ENCODE measurements at places on chromosomes 11 and 22.
A peak's percentile ranks its signal among the peaks of the same experiment; 100 is the strongest.

- DNase-seq, result peak; percentile 9
Observed at GRCh38 chr22:35023692-35024363, 42.1 kb upstream of the ISX start.

DNA sequence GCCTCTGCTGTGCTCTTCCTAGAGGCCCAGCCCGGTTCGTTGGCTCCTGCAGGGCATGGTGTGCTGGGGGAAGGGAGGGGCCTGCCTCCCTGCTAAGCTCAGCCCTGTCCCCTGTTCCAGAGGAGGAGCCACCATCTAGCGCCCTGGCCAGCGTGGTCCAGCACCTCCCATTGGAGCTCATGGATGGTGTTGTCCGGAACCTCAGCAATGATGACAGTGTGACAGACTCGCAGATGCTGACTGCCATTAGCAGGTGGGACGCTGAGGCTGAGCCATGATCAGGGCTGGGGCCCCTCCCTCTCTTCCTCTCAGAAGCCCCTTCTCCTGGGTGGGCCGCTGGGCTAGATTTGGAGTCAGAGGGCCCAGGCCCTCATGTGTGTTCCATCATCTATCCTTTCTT, 9.1 kb downstream of the USP35 start:
- no peak for DNase-seq

DNA sequence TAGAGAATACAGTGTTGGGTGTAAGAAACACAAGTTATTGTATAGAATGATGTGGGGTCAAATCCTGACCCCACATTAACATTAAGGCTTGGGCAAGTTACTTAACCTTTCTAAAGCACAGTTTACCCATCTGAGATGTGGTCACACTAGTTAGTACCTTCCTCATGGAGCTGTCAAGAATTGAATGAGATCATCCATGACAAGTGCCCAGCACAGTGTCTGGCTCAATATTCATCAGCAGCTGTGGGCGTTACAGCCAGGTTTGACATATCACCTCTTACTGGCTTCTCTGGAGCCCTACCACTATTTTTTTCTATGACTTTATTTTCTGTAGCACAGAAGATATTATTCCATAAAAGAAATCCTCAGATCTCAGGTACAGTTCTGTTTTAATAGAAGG, 57.2 kb downstream of the SC5D start:
- DNase-seq, result no peak

DNA sequence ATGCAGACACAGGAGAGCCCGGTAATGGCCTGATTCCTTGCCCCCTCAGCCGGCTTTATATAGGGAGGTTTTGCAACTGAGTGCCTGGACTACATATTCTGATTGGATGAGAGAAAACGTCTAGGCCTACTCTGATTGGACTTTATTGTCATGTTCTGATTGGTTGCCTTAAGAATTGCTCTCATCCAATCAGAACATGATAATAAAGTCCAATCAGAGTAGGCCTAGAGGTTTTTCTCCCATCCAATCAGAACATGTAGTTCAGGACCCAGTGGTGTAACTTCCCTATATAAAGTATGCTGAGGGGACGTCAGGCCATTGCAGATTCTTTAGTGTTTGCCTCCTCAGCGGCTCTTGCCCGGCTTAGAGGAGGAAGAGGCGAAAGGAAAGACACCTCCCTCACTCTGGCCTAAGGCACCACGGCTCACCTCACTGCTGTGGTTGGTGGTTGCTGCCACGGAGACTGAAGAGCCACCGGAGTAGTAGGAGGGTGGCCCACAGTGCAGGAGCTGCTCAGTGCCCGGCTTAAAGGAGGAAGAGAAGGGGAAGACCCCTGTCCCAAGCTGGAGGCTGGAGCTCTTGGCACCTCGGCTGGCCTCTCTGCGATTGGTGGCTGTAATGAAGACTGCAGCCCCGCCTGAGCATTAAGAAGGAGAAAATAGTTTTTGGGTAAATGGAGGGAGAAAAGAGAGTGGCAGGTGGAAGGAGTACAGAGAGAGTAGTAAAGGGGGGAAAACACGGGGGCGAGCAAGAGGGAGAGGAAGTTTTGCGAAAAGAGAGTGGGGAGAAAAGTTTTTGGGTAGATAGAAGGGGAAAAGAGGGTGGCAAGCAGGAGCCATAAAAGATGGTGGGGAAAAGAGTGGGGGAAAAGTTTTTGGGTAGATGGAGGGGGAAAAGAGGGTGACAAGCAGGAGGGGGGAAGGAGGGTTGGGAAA, 116.7 kb upstream of the SERPIND1 start:
- DNase-seq, result no peak

- DNase-seq, result no peak
Observed at GRCh38 chr11:122714004-122714403, 58.5 kb downstream of the UBASH3B start.

DNA sequence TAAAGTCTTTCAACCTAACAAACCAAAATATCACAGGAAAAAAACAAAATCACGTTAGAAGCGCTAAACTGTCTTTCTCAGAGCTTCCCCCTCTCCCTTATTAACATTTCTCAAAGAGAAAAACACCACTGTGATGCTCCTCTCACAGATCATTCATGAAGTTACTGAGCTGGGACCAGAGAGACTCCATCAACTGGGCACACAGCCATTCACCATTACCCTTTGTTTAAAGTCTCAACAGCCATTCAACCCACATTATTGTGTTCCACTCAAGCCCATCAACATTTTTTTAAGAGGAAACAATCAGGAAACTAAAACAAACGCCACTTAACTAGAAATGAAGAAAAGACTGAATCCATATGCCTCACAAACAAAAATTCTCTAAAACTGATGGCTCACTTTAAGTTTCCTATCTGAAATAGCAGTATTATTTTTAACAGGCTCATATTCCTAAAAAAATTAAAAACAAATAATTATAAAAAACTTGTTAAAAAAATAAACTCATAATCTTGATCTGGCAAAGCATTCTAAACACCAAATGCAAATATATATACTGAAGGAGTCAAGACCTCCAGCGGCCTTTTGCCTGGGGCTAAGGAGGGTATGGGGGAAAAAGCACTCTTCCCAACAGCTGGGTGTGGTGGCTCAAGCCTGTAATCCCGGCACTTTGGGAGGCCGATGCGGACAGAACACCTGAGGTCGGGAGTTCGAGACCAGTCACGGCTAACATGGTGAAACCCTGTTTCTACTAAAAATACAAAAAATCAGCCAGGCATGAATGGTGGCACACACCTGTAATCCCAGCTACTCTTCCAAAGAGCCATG, 14.0 kb downstream of the CELF1 start:
- DNase-seq, result no peak

- no peak for DNase-seq
Observed at GRCh38 chr22:47169801-47170140, 407.3 kb downstream of the TBC1D22A start.

DNA sequence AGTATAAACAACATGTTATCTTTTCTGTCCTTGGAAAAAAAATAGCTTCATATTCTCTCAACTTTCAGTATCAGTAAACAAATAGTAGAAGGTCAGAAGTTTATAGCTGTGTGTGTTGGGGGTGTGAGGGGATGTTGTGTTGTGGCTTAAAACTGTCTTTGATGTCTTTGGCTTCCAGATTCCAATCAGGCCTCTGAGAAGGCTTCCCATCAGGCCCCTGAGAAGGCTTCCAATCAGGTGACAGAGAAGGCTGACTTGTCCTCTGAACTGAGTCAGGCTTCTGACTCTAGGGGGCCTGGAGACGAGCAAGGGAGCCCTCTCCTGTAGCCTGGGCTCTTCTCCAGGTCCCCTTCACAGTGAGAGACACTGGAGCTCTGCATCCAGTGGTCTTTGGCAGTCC, 9.3 kb downstream of the MTFP1 start:
- DNase-seq, result no peak

- DNase-seq, result no peak
Observed at GRCh38 chr11:68388595-68389198, 71.9 kb upstream of the PPP6R3 start.

DNA sequence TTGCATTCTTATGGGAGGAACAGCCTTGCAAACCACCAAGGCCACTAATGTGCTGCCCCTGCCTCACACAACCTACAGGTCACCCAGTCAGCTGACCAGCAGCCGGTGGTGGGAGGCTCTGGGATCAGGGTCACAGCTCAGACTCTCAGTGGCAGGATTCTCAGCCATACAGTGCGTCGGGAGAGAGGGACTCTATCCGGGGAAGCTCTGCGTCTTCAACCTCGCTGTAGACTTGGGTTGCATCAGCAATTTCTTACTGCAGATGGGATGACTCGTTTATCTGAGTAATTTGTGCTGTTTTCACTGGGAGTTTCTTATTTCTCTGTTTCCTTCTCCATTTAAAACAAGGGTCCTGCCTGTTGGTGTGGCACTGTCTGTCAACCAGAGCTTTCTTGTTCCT, 257.7 kb downstream of the TBC1D22A start:
- no peak for DNase-seq

DNA sequence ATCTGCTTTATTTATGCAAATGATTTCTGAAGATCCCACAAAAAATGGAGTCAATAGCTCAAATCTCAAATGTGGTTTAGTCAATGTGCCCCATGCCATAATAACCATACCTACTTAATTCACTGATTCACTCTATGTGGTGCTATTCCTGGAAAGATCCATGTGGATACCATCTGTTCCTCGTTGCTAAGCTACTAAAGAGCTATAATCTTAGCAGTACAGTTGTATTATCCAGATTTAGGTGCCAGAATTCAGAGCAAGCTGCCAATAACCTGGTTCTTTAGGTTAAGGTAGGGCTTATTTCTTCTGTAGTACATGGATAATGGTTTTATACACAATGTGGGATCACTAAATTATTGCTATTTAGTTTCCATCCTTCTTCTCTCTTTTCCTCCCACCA, 974.7 kb upstream of the CCDC90B start:
- no peak for DNase-seq

DNA sequence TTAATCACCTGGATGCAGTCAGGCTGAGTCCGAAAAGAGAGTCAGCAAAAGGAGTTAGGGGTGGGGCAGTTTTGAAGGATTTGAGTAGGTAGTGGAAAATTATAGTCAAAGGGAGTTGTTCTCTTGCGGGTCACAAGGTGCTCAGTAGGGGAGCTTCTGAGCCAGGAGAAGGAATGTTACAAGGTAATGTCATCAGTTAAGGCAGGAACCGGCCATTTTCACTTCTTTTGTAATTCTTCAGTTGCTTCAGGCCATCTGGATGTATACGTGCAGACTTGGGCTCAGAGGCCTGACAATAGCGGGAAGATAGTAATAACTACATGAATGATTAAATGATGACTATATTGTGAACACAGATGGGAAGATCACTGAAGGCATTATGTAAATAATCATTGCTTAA, 6.2 kb downstream of the SC5D start:
- no peak for DNase-seq

DNA sequence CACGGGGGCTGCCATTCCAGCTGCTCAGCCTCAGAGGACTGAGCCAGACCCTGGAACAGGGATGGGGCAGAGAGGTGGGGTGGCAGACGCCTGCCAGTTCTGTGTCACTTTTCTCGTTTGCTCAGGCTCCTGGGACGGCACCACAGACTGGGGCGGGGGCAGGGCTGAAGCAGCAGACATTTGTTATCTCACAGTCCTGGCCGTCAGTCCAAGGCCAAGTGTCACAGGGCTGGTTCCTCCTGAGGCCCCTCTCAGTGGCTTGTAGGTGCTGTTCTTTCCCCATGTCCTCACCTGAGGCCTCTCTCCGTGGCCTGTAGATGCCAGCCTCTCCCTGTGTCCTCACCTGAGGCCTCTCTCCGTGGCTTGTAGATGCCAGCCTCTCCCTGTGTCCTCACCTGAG, 24.7 kb downstream of the TPCN2 start:
- DNase-seq, result no peak

DNA sequence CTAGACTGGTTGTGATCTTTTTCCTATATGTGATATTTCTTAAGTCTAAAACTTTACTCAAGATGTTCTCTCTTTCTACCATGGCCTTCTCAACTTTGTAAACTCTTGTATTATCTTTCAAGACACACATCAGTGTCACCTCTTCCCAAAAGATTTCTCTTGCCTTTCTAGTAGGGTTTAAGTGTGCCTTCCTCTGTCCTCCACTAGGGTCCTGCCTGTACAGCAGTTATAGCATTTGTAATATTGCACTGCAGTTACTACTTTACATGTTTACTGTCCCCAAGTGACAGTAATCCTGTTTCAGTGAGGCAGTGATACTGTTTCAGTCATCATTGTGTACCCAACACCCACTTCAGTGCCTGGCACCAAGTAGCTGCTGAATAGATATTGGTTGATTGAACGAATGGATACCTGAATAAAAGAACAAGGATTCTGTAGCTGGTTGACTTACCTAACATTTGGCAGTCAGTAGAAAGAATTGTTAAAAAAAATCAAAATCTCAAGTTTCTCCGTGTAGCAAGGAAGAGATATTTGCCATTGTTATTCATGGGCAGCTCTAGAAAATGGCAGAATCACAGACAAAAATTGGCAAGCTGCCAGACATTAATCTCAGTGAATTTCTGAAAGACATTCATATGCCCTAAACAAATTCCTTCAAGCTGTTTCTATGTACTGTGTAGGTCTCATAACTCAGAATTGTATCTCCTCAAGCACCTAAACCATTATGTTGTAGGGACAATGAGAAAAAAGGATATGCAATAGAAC, 79.4 kb downstream of the RBMXL2 start:
- no peak for DNase-seq

- no peak for DNase-seq
Observed at GRCh38 chr11:117799634-117800033, 2.6 kb upstream of the DSCAML1 start.

GRCh38 chr22:46462726-46463371, 74.6 kb downstream of the CELSR1 start:
- DNase-seq, result peak; percentile 20

- DNase-seq, result no peak
Observed at GRCh38 chr22:22812031-22812905, 75.3 kb upstream of the IGLL5 start.

DNA sequence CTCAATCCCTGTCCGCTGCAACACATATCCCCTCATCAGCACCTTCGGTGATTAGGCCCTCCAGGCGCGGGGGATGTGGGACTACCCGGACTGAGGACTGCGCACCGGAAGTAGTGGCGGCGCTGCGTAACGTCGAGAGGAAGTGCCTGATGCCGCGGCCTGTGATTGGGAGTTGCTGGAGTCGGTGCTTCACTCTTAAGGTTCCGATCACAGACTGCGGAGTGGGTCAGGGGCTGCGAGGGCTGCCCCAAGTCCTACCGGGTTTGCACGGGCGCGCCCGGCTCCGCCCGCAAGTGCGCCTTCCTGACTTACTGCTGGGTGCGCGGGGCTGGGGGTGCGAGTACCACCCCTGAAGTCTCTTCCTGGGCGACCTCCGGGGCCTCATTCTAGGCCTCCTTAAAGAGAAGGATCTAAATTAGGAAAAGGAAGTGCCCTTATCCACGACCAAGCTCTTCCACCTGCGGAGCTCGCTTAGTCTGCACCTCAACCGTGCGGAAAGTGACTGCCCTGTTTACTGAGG, at the start of gene ALKBH3:
Gene ALKBH3, plus strand, starts transcription at position 192 of the 520 bp plus-strand sequence. CDS start 1,822 bp downstream, outside the sequence.
- peak; percentile 88 for DNase-seq
